ENCODE measurements at places on chromosomes 16 and 17. TPM values are rescaled to one million over a fixed set of nuclear protein-coding genes. Genes with fewer than 3 reads are reported as not detected.
A peak's percentile ranks its signal among the peaks of the same experiment; 100 is the strongest.

- H3K27ac ChIP-seq: peak overlapping the region; percentile 70
- DNase-seq: no peak
- H3K27me3 ChIP-seq: no peaks in the 10 kb centered on the region
- H3K4me3 ChIP-seq: no peak overlapping the region
- H3K36me3 ChIP-seq: peaks cover 32% of the 10 kb centered on the region
Observed at GRCh38 chr17:30519707-30520106, 42.5 kb downstream of the GOSR1 start.

DNA sequence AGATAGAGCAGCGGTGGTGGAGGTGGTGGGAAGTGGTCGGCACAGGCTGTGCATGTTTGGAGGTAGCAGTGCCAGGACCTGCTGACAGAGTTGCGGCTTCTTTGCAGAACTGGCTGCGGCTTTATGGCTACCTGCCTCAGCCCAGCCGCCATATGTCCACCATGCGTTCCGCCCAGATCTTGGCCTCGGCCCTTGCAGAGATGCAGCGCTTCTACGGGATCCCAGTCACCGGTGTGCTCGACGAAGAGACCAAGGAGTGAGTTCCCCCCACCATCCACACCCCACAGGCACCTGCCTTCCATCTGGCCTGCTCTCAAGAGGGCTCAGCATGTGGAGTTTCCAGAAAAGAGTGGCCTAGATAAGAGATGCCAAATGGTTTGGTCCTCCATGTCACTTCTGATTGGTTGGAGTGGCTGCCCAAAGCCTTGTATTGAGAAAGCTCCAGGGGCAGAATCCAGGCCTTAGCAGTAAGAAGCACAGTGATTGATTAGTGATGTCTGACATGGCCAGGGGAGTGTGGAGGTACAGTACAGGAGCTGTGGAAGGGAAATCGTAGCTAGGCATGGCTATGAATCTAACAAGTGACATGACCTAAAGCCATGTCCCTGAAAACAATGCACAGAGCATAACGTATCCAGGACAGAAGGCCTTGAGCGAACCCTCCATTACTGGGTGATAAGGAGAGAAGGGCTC, 12.0 kb downstream of the MMP15 start:
- H3K27ac ChIP-seq: no peak overlapping the region
- no peaks in the 10 kb centered on the region for H3K36me3 ChIP-seq
- no peaks in the 10 kb centered on the region for H3K27me3 ChIP-seq
- no peaks in the 10 kb centered on the region for H3K4me1 ChIP-seq

DNA sequence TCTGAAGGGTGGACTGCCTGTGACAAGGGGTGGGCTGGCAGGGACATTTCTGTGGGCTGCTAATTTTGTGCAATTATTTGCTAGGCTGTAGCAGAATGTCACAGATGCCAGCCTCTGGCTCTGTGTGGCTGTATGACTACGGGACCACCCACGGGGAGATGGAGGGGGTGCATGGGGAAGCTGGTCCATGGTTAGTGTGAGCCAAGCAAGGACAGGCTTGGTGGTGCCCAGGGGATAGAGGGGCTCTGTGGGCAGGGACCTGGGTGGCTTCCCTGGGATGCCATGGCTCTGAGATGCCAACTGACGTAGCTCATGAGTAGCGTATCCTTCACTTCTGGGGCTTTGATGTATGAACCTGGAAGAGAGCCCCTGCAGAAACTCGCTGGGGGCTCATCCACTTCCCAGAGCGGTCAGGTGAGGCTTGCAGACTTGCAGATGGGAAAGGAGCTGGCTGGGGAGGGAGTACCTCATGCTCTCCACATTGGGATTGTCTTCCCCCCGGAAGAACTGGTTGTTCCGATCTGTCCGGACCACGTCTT, 87.2 kb downstream of the TBC1D16 start:
- no peak for DNase-seq
- no peak overlapping the region for H3K27ac ChIP-seq
- H3K4me1 ChIP-seq: no peaks in the 10 kb centered on the region
- no peak overlapping the region for H3K4me3 ChIP-seq

GRCh38 chr16:79918916-79919315, 318.4 kb upstream of the MAF start:
- H3K4me1 ChIP-seq: no peaks in the 10 kb centered on the region
- no peak overlapping the region for H3K27ac ChIP-seq
- H3K36me3 ChIP-seq: no peaks in the 10 kb centered on the region
- no peak for DNase-seq
- H3K27me3 ChIP-seq: peaks cover 3% of the 10 kb centered on the region

DNA sequence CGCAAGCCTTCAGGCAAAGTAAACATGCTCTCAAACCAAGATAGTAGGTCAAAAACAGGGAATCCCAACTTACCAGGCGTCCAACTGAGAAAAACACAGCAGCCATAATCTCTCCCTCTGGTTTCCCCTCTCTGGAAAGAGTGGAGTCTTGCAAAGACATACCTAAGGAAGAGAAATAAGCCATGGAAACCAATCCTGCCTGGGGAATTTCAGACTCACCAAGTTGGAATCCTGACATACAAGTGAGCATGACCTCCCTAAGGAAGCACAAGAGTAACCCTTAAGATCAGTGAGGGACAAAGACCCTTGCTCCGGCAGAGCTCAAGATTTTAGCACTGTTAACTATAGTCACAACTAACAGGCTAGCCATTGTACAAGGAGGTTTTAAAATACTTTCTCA, 4.1 kb downstream of the ZNF624 start:
- no peak overlapping the region for H3K4me3 ChIP-seq
- no peak for DNase-seq
- peaks cover 6% of the 10 kb centered on the region for H3K36me3 ChIP-seq
- H3K27me3 ChIP-seq: peaks cover 2% of the 10 kb centered on the region

GRCh38 chr16:48560692-48561091, 49.3 kb downstream of the N4BP1 start:
- peaks cover 20% of the 10 kb centered on the region for H3K36me3 ChIP-seq
- no peak overlapping the region for H3K27ac ChIP-seq
- H3K27me3 ChIP-seq: no peaks in the 10 kb centered on the region
- no peak overlapping the region for H3K4me3 ChIP-seq
- DNase-seq: no peak
- peaks cover 72% of the 10 kb centered on the region for H3K4me1 ChIP-seq

DNA sequence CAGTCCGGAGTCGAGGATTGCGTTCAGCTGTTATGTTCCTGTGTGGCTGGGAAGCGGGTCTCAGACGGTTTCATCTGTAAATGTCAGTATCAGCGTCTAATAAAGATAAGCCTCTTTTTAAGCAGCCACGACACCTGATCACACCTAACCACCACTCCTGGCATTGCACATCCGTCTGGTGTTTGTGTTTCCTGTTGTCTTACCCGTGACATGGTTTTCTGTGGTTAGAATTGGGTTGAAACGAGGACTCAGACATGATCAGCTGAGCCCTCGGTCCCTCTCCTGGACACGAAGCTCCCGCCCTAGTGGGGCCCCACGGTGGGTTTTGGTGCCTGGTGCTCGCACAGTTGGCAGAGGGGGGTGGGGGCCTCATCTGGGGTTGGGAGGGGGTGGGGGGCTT, 18.3 kb downstream of the CPNE7 start:
- no peaks in the 10 kb centered on the region for H3K36me3 ChIP-seq
- no peak overlapping the region for H3K4me3 ChIP-seq
- H3K4me1 ChIP-seq: peaks cover 9% of the 10 kb centered on the region
- peak overlapping the region; percentile 13 for H3K27ac ChIP-seq
- peak; percentile 53 for DNase-seq
- no peaks in the 10 kb centered on the region for H3K27me3 ChIP-seq

The SLC35G6 gene
- total RNA-seq: not detected

The CES1 gene
- total RNA-seq: 0.63 TPM

The CCL4 gene
- 917 TPM for total RNA-seq

Data from activated CD4-positive, alpha-beta memory T cell treated with anti-CD3 and anti-CD28 coated beads for 36 hours (primary cell).